Islet precursor cell (in vitro differentiated cells): ENCODE measurements at places on chromosomes 3 and 15.

DNA sequence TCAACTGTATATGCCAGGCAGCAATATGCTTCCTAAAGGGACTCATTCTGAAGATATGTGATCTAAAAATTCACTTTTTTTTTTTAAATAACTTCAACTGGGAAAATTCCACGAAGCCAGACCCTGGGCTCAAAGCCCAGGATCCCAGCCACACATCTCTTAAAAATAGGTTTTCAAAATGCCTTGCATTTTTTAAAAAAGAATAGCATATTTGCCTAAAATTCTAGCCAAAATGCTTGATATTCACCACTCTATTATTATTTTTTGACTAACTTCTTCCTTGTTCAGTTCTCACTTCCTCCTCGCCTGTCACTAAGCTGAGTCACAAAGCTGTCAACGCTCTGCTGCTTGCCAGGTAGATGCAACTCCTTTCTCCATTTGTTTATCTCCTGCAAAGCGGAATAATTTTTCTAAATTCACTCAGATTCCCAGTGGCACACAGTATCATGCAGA lies 28.0 kb upstream of the VGLL4 start:
- no peak for DNase-seq

GRCh38 chr15:87538327-87538834 lies 718.2 kb downstream of the NTRK3 start:
- DNase-seq = no peak

- DNase-seq = peak; percentile 89
These were observed 842 bp upstream of the U2SURP start for GRCh38 chr3:143000528-143000927.

GRCh38 chr15:90205886-90206285 lies 4.8 kb downstream of the SEMA4B start:
- peak; percentile 32 for DNase-seq

- peak; percentile 57 for DNase-seq
These were observed 221.0 kb upstream of the EOMES start for GRCh38 chr3:27943106-27943505.

DNA sequence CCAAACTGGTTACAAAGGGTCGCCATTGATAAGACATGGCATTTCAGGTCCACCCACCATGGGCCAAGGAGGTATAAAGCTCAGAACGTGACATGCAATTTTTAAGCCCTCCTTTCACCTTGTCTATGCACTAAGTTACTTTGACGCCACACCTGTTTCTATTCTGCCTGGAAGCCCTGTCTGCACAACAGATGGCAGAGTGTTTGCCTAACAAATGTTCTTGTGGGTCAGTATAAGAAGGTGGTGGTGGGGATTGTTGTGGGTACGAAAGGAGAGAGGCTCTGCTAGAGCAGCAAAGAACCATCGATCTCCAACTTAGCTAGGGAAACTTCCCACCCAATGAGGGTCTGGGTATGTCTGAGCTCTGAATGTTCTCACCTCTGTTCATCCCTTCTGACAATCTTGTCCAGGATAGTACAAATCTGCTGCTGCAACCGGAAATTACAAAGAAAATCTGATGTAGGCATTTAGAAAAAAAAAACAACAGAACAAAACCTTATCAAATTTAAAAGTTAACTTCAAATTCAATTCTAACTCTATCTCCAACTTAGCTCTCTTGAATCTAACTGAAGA lies 945.0 kb upstream of the CFAP20DC start:
- DNase-seq = no peak

GRCh38 chr15:53591041-53591440 lies 168.4 kb downstream of the WDR72 start:
- DNase-seq = no peak

DNA sequence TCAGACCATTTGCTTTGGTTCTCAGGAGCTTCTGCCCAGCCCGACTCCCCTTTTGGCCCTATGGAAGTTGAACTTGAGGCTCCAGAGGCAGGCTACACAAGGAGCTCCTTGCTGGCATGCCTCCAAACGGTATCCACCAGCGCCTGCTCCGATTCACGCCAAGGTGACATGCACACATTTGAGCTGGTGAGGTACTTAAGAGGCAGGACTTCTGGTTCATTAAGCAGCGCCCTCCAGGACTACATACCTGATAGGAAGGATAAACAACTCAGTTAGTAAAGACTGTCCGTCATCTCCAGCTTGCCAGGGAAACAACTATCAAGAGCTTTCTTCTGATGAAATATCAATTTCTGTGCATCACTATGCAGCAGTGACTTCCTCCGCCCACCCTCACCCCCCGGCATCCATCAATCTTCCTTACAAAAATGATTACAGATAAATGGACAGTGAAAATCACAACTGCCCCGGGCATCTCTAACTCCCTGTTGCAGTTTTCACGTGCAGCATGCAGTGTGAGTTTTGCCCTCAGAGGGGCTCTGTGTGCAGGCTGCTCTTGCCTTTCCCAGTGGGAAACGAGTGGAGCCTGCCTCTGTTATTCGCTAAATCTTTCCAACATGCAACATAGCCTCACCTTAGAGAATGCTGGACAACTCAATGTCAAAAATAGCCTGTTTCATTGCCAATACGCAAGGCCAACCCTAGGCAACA lies 122.9 kb downstream of the ARRDC4 start:
- no peak for DNase-seq

- no peak for DNase-seq
These were observed 78.6 kb downstream of the PEX5L start for GRCh38 chr3:179958143-179958542.

DNA sequence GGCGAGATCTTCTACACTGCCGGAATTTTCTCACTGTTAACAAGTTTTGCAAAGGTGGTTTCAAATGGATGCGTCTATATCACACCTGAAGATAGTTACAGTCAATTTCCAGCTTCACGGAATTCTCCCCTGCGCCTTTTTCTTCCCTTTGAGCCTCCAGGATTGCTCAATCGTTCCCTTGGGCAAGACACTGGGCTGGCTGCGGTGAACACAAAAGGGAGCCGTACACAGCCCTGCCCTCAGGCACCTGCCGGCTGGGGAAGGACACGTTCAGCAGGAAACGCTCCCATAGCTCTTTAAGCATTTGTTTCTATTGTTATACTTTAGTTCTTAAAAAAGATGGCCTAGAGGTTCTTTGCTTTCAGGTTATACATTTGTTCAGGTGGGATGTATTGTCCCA lies 85.7 kb downstream of the C3orf70 start:
- DNase-seq = no peak

DNA sequence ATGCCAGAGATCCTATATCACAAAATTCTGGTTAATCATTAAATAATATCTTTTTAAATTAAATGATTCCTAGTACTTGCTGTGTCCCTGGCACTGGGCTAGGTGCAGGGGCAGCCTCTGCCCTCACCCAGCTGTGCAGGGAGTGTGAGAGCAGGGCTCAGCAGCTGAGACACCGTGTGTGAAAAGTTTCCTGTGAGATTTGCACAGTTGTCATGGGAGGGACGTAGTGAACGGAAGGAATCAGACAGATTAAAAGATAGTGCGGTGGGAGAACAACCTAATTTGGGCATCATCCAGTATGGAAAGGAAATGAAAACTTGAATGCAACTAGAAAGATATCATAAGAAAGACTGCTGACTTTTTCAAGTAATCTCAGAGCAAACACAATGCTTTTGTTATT lies 204.1 kb downstream of the SSR3 start:
- DNase-seq = no peak

GRCh38 chr15:73969151-73969759 lies 22.8 kb downstream of the STOML1 start:
- DNase-seq = peak; percentile 52

GRCh38 chr3:2684046-2684445 lies 426.1 kb downstream of the IL5RA start:
- DNase-seq = no peak

GRCh38 chr15:77064063-77064462 lies 6.8 kb downstream of the TSPAN3 start:
- DNase-seq = no peak

DNA sequence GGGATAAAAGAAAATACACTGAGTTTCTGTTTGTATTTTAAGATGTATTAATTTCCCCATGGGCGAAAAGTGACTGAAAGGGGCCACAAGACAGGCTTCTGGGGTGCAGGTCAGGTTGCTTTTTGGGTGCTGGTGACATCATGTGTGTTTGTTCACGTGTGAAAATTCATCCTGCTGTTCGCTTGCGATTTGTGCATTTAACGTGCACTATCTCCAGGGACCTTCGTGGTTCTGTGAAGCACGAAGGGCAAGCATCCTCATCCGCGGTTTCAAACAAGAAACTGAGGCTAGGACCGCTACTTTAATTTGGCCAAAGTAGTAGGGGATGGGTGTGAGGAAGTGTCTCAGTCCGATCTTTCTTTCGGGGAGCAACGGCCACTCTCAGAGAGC lies 1.6 kb upstream of the SMAD6 start:
- DNase-seq = no peak

DNA sequence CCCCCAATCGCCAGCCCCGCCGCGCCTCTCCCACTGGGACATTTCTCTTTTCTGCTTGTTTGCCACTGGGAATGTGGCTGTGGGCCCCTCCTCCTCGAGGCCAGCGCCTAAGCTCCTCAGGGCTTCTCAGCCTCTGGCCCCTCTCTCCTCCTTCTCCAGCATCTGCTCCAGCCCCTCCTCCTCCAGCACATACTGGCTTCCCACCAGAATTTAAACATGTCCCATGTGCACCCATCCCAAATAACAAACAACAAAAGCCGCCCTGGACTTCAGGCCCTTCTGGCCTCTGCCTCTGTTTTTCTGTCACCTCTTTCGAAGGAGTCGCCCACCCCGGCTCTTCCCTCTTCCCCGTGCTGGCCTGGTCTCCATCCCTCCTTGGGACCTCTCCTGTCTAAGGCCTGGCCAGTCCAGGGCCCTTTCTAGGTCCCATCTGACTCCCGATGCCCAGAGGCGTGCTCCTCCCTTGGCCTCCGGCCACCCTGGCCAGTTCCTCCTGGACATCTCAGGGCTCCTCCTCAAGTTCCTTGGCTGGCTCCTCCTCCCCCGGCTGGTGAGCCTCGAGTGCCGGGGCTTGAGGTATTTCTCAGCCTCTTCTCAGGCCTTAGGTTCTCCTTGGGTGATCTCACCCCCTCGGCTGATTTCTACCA lies 94.6 kb upstream of the SLC6A6 start:
- DNase-seq = no peak

DNA sequence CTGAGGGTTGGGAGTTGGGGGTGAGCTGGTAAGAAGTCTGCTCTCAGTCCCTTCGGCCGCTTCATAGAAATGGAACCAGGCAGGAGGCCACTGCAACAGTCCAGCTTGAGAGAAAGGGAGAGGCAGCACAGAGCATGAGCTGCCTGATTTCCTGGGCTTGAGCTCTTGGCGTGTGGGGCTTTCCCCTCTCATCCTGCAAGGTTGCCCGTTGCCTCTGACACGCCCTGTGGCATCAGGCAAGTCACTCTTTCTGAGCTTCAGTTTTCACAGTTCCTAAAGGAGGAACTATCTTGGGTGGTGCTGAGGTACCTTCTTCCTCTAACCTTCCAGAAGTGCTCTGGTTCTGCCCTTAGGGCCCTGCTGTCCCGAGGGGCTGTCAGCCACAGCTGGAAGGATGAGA lies 4.9 kb downstream of the MESP2 start:
- DNase-seq = peak; percentile 53

GRCh38 chr15:73493922-73494321 lies 51.0 kb downstream of the REC114 start:
- DNase-seq = no peak

DNA sequence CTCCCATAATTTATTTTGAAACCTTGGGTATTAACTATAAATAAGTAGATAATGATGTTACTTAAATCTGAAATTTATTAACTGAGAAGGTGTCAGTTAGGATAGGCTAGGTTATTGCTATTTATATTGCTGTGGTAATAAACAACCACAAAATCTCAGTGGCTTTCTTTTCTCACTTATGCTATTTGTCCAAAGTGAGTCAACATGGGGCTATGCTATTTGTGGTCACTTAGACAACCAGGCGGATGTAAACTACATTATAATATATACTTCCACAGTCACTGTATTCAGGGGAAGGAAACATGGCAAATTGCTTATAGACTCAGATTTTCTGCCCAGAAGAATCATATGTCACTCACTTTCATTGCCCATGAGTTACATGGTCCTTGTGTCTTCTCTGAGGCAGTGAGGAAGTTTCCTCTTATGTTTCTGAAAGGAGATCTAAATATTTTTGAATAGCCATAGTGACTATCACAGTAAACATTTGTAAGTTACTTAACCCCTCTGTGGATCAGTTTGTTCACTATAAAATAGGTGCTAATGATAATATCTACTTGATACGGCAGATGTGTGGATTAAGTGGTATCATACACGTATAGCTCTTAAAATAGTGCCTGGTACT lies 19.8 kb downstream of the HMG20A start:
- no peak for DNase-seq

GRCh38 chr3:133512416-133513089 lies 60.9 kb upstream of the CDV3 start:
- no peak for DNase-seq

GRCh38 chr3:173019378-173019777 lies 121.7 kb downstream of the SPATA16 start:
- DNase-seq = no peak

- DNase-seq = no peak
These were observed 301.4 kb upstream of the DNAJC19 start for GRCh38 chr3:181290941-181291340.

DNA sequence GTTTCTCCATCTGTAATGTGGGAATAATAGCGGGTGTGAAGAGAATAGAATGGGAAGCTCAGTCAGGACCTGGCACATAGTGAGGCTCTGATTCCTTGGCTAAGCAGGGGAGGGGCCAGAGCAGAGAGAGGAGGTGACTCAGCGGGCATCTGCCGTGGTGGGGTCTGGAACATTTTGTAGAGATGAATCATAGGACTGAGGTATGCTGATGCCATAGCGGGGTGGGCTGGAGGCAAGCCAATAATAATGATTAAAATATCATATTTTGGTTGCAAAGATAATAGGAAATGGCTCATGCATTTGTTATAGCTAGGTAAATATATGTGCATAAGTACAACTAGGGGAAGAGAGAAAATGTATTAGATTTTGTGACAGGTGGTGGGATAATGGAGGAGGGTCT lies 11.2 kb downstream of the TGM4 start:
- peak; percentile 94 for DNase-seq

GRCh38 chr15:31337352-31338031 lies 10.9 kb downstream of the KLF13 start:
- DNase-seq = no peak

GRCh38 chr3:179973931-179974361 lies 62.8 kb downstream of the PEX5L start:
- DNase-seq = no peak

DNA sequence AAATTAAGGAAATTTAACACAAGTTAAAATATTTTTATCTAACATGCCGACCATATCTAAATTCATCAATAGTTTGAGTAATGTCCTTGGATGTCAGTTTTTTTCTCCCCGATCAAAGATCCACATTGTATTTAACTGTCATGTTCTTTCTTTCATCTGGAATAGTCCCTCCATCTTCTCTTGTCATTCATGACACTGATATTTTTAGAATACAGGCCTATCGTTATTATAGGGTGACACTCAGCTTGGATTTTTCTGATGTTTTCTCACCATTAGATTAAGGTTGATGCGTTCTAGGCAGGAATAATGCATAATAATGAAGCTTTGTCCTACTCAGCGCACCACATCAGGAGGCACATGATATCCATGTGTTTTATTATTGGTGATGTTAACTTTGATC lies 13.2 kb upstream of the PYGO1 start:
- DNase-seq = no peak

GRCh38 chr15:43186003-43186353 lies 775 bp downstream of the CCNDBP1 start:
- DNase-seq = no peak
